ENCODE measurements at places on chromosomes 3 and 15.
A peak's percentile ranks its signal among the peaks of the same experiment; 100 is the strongest.

DNA sequence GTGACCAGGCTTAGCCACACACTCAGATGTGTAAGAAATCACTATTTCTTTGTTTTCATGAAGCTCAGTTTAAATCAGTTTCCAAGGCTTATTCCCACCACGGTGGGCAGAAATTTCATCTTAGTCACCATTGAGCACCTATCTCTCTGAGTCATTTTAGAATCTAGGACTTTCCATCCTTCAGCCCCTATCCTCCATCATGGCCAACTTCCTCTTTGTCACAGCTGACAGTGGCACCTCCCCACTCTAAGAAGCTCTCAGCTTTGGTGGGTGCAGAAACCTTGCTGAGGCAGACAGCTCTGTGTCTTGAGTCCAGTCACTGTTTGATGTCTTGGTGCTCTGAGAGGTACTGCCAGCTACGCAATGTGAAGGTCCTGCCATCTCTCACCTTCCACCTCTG lies 32.9 kb downstream of the SNTN start:
- DNase-seq = no peak

DNA sequence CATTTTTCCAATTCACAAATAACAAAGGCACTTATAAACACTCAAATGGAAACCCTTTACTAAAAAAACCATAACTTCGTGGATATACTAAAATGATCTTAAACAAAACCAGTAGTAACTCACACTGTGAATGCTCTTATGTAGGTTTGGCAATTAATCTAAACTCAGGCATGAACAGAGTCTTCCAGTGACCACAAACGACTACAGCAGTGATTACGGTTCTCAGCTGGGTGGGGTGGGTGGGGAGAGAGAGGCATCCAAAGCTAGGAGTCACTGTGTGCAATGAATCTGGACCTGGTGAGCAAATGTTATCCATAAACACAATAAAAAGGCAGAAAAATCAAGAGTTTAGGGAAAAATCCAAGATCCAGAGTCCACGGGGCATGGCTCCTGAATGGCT lies 21.3 kb downstream of the SLC12A8 start:
- no peak for DNase-seq

DNA sequence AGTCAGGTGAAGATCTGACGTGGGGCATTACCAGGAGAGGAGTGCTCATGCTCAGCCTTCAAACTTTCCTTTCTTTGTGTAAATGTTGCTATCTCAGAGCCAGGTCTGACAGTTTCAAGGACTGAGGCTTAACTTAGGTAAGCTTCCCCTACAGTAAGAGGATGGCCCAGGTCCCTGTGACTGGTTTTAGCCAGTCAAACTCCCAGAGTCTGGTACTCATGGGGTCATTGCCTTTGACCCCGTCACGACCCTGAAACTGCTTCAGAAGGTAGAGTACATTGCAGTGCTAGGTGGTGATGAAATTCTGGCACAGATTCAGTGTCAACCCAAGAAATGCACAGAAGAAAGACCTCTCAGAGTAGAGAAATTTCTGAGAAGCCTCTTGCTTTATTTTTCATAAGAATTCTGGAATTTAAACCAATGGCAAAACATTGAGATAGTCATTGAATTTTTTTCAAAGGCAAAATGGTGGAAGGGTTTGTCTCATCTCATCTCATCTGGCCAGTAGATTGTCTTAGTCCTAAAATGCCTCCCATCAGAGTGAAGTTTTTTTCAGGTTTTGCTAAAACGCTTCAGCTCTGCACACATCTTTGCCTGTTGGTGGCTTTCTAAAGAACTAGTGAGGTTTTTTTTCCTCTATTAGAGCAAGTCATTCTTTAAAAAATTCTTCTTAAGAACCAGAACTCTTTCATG lies 23.1 kb downstream of the ZBTB38 start:
- DNase-seq = no peak

DNA sequence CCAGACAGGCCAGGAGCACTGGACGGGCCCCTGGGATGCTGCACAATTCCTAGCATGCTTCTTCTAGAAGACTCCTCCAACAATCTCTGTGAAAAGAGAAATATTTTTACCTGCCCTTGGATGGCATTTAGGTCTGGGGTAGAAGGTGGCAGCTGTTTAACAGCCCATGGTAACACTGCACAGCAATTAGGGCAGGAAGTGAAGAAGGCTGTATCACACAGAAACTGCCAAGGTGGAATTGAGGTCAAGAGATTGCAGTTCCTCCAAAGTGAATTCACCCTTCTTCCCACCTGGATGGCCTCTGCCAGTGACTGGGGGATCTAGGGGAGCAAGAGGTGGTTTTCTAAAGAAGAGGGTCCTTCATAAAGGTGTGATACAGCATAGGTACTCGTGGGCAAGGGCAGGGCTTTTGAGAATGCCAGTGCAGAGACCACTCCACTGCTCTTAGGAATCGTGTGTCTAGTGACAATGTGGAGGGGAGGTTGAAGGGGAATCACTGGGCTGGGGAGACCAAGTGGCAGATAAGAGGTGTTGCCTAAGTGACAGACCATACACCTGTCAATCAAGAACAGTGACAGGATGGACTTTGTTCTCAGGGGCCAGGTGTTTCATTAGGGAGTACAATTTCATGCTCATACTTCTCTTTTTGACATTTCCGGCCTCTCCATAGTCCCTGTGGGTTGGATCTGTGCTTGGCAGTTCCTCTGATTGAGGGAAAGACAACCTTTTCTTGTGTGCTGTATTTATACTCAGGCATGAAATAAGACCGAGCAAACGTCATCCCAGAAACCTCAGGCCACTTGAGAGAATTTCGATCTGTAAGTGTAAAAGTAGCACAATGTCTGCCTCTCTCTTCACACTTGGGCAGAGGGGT lies 83.5 kb upstream of the BCL6 start:
- no peak for DNase-seq

GRCh38 chr3:71685686-71686085 lies 39.5 kb downstream of the EIF4E3 start:
- no peak for DNase-seq

DNA sequence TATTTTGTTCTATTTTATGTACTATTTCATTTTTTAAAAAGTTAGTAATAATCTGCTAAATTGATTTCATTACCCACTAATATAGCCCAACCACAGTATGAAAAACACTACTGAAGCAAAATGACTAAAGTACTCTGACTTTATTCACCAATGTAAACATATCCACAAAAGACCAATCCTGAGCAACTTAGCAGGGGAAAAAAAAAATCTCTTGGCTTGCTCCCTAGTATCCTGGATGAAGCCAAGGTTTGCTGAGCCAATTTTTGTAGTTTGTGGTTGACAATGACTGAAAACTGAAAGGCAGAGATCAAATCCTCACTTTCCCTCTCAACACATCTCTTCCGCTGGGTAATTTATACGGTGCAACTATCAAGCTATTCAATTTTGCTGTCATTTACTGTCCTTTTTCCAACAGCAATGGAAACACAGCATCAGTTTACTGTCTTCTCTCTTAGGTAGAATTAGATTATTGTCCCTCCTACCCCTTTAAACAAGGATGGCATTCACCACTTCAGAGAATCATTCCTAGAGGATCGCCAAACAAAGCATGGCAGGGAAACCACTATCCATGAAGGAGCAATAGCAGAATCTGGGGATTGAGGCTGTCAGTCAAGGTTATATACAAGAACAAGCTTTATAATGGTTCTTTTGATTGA lies 149.7 kb downstream of the THRB start:
- no peak for DNase-seq

DNA sequence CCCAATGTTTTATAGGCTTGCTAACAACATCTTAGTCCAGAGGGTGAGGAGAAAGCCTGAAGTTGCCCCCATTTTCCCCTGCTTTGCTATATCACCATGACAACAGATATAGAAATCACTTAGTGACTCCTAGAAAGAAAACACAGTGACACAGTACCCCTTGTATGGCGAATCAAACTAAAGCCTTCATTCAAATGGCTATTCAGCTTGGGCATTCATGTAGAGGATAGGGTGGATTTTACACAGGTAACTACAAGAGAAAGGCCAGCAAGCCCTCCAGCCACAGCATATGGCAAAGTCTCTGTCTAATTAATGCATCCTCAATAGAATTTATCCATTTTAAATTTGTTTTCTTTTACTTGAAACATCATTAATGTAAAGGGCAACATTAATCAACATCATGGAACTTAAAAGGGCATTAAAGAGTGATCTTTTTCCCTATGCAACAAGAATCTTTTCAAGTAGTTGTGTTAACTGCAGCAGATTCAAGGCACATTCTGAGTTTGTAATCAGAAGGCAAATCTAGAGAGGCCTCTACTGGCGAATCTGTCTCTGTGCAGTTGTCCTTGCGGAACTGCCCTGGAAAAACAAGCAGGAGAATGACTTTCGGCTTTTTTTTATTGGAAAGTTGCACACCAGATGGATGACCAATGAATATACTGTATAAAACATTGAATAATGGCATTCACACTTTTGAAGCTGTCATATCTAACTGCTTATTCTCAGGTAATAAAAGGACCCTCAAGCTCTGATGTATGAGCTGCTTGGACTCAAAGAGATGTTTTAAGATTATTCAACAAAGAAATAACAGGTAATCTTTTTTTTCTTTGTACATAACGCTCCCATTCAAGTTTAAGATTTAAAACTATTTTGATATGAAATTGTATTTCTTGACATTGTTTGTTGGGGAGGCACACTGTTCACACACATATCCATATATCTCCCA lies 621.7 kb upstream of the AGTR1 start:
- DNase-seq = no peak

GRCh38 chr3:43317461-43318316 lies 31.3 kb downstream of the SNRK start:
- DNase-seq = no peak

DNA sequence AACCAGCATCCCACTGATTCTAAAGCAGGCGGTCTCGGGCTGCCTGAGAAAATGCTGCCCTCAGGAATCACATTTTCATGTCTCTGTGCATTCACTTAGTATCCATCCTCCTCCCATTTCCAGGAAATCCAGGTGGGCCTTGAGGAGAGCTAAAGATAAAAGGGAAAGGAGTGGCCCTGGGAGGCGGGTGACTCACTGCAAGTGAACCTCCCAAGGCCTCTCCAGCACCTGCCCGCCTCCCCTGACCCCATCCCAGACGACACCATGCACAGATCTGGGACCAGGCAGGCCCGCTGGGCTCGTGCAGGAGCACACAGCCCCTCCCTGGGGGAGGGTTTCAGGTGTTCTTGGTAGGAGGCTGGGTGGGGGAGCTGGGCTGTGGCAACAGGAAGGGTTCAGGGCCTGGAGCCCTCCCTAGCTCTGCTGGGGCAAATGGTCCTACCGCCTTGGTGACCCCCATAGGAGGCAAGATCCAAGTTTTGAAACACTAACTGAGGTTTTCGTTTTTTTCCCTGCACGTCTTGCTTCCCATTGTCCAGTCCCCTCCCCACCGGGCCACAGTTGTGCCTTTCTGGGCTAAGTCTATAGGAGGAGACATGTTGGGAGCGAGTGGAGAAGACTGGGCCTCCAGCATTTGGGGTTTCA lies 22.2 kb downstream of the MELTF start:
- DNase-seq = peak; percentile 45

All from posterior cingulate gyrus (tissue), 11 donors.